GM03348 (cell line): ENCODE measurements at places on chromosomes 7 and 10.

DNA sequence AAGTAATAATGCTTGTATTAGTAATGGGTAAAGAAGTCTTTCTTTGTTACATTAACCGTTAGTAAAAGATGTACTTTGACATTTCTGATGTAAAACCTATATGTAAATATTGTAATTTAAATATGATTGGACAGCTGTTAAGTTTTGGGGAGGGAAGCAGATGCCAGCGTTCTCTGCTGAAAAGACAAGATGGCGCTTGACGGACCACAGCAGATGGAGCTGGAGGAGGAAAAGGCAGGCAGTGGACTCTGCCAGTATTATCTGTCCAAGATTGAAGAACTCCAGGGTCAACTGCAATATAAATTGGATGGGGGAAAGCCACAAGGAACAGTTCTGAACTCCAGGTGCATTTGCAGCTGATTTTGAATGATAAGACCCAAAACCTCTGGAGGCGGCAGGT lies 86.9 kb downstream of the ZNRF2 start:
- no peak for DNase-seq

DNA sequence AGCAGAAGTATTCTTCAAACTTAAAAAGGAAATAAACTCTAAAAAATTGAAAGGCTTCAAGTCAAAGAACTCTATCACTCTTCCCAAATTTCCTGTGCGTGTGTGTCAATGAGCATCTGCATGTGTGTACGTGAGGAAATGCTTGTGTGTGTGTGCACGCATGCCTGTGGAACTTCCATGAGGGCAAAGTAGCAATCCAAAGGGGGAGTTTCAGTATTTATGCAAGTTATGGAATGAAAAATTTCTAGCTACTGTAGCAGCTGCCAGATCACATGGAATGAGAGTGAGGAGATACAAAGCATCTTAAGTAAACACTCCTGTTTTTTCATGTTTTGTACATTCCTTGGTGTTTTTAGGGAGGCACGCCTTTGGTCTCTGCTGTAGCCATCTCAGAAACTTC lies 152.6 kb downstream of the RAPGEF5 start:
- no peak for DNase-seq

DNA sequence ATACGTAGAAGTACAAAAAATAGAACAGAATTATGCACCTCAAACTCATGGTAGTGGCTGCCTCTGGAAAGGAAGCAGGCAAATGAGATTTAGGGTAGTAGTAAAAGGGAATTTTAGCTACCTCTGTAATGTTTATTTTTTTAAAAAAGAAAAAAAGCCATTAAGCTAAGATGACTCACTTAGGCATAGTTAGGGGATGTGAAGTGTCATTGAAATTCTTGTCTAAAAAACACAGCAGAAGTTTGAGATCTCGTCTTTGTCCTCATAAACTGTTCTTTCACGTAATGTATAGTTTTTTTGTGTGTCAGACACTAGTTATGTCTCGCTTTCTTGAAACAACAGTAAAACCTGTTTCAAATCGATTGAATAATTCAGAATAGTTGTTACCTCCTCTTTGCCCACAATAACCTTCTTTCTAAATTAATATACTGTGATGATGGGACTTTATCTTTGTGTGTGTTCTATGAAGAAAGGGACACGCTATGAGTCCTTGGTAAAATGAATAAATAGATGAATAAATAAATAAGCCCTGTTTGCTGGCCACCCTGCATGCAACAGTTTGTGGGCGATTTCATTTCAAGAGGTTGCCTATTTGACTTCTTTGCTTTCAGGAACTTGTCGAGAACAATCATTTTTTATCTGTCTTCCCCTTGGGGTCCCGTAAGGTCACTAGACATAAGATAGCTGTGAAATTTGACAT lies 14.5 kb upstream of the FBXW4 start:
- no peak for DNase-seq

DNA sequence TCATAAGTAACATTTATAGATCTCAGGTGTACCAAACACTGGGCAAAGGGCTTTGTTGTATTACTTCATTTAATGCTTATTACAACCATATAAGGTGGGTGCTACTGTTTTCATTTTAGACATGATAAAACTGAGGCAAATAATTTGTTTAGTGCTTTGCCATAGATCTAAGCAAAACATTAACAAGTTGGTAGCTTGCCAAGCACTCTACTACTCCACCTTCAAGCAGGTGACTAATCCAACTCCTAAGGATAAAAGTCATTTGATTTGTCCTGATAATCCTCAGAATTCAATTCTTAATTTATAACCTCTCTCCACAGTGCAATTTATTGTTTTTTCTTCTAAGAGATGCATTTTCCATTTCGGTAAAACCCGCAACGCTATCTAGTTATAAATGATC lies 646.4 kb downstream of the GRM8 start:
- no peak for DNase-seq

DNA sequence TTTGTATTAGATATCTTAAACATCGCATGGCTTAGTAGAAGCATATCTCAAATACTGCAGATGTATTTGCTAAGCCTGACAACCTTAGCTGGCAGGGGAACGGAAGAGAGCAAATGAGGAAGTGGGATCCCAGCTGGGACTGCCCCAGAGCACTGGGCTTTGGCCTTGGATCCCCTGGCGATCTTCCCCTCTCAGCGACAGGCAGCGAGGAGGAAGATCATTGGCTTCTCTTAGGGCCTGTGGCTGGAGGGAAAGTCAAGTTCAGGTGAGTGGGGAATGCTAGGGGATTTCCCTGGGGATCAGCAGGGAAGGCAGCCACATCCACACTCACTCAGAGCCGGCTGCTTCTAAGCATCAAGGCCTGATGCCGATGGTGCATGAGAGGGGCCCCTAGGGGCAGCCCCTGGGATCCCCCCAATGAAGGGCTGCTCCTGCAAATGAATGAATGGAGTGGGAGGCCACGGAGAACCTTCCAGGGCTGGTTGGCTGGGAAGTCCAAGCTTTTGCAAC lies 42.0 kb downstream of the LYZL2 start:
- no peak for DNase-seq

GRCh38 chr10:124725171-124725631 lies 19.0 kb downstream of the FAM53B start:
- no peak for DNase-seq

DNA sequence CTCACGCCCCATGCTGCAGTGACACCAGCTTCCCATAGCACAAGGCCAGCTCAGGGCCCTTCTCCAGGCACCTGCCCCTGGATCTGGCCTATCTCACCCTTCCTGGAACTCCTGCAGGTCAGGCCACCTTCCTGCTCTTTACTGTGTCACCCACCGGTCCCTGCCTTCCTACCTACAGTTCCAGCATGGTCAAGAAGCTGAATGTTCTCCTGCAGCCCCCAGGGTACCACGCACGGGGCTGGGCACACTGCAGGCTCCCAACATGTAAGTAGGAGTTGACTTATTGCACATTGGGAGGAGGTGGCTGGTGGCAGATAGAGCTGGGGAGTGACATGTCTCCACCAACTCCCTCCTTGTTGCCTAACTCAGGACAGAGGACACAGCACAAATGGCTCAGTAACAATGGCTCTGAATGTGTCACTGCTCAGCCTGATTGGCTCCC lies 14.5 kb downstream of the ITPRIP start:
- no peak for DNase-seq
